ENCODE measurements at places on chromosomes 2 and 18.

GRCh38 chr2:223729781-223730180 lies 107.6 kb downstream of the AP1S3 start:
- DNase-seq, result no peak

GRCh38 chr18:55236150-55236931 lies 277.1 kb upstream of the CCDC68 start:
- DNase-seq, result no peak

DNA sequence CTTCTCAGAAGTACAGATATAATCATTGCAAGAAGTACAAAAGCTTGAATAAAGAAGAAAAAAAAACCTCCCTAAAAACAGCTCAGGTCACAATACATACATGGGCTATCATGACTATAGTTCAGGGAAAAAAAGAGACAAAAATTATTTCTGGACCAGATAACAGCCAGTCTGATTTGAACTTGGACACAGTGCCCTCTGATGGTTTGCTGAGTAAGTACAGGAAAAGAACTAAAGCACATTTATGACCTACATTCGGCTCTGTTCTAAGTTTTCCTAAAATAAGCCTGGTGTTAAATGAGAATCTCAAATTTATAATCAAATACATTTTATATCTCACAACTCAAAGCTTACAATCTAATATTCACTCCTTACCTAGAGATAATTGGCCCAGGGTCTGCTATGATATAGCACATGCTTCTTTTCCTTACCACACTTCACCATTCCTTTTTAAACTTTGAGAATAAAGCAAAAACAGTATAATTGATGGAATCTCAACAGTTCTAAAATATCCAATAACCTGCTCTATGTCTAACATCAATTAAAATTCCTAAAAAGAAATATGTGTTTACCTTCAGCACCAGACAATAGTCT lies 81.1 kb downstream of the RAPH1 start:
- no peak for DNase-seq

DNA sequence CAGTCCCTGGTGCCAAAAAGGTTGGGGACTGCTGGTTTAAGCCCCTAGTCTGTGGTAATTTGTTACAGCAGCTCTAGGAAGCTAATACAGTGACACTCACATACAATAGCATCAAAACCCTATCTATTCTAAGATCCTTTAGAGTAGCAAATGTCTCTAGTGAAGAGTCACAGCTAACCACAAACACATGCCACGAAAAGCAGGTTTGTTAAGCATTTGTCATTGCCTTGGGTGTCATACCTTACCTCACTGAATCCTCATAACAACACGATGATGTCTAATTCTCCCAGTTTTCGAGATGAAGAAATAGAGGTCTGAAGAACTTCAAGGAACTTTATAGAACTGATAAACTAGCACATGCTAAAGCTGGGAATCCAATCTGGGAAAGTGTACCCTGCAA lies 29.6 kb upstream of the RNF152 start:
- DNase-seq, result no peak

DNA sequence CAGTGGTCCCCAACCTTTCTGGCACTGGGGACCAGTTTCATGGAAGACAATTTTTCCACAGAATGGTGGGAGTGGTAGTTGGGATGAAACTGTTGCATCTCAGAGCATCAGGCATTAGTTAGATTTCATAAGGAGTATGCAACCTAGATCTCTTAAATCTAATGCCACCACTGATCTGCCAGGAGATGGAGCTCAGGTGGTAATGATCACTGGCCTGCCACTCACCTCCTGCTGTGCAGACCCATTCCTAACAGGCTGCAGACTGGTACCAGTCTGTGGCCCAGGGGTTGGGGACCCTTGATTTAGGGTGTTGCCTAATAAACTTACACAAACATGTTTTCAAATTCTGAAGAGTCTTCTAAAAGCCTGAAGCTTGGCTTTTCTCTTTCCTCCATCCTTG lies 261.3 kb downstream of the CDH19 start:
- no peak for DNase-seq

DNA sequence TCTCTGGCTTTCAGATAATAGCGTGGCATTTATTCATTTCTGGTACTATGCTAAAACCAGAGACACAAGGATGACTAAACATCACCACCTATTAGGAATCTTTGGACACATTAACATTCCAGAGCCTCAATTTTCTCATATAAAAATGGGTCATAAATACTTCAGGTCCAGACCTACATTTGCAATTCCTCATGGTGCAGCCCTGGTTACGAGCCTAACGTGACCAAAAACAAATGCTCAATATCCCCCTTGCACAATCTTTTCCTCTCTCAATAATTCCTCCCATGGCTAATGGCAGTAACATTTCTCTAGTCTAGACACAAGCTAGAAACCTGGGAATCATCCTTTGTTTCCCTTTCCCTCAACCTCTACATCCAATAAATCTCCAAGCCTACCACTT lies 112.8 kb upstream of the NABP1 start:
- DNase-seq, result no peak

DNA sequence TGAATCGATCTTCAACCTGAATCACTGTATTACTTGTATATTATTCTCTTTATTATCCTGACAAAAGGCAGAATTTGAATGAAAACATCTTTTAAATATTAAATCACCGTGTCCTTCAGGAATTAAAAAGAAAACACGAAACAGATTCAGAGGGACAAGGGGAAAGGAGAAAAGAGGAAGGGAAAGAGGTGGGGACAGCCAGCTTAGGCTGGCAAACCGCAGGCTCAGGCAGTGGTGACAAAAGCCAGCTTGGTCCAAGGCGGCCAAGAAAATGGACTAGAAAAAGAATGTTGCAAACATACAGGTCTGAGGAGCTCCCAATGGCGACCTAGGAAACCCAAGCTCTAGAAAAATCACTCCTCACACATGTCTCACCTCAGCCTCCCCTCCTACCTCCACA lies 6.8 kb downstream of the B4GALT6 start:
- no peak for DNase-seq

DNA sequence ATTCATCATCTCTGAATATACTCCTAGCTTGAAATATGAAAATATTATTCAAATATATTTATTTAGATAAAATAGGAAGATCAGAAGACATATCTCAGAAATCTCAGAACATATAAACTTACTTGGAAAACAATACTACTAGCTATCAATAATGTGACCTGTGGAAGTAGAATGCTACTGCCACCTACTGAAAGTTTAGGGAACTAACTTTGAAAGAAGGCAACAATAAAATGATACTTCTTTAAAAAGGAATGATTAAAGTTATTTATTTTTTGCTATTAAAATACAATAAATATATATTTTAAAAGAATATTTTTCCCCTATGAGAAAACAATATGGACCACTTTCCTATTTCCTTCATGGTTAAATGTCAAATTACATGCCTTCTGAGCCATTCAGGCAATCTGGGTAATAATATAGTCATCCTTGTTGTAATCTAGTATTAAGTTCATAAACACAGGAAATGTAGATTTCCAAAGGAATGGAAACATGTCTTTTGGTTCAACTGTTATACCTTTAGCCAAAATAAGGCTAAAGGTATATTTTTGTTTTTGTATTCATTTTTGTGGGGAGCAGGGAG lies 26.0 kb downstream of the ACADL start:
- DNase-seq, result no peak

GRCh38 chr18:61545281-61546245 lies 212.3 kb downstream of the CDH20 start:
- DNase-seq, result peak; percentile 42

GRCh38 chr2:105261061-105261460 lies 19.5 kb downstream of the GPR45 start:
- peak; percentile 65 for DNase-seq

- no peak for DNase-seq
Measured at GRCh38 chr2:83595926-83596325, 863.2 kb downstream of the SUCLG1 start.

- no peak for DNase-seq
Measured at GRCh38 chr2:171018522-171018921, 89.5 kb downstream of the GORASP2 start.

- DNase-seq, result no peak
Measured at GRCh38 chr2:19652811-19653210, 249.0 kb downstream of the TTC32 start.

DNA sequence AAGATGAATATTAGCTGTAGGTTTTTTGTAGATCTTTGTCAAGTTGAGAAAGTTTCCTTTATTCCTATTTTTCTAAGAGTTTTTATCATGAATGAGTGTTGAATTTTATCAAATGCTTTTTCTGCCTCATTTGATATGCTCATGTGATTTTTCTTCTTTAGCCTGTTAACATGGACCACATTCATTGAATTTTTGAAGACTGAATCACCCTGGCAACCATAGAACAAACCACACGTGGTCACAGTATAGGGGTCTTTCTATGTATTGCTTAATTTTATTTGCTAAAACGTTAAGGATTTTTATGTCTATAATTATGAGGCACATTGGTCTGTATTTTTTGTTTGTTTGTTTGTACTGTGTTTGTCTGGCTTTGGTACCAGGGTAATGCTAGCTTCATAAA lies 201.7 kb upstream of the CWC22 start:
- DNase-seq, result peak; percentile 1

DNA sequence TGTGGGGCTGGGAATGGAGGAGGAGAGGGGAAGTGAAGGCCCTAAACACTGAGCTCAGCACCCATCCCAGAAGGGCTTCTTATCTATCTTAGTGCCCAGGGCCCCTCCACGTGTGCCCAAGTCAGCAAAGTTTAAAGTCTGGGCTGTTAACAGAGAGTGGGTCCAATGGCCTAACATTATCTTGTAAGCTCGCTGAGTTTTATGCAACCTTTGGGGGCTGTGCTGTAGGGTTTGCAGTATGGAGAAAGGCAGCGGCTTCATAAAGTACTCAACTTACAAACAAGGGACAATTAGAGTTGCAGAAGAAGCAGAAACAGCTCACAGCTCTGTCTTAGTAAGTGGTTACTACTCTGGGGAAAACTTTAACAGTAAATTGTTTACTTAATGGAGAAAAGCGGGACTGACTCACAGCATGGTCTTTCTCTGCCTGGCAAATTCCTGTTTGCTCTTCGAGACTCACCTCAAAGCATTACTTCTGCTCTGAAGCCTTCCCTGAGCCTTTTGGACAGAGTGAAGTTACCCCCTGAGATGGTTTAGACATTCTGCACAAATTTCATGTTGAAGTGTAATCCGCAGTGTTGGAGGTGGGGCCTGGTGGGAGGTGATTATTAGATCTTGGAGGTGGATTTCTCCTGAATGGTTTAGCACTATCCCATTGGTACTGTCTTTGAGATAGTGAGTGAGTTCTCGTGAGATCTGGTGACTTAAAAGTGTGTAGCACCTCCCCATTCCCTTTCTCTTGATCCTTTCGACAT lies 9.0 kb downstream of the ENOSF1 start:
- peak; percentile 23 for DNase-seq

- DNase-seq, result no peak
Measured at GRCh38 chr2:107740300-107740699, 86.4 kb upstream of the RGPD4 start.

- DNase-seq, result no peak
Measured at GRCh38 chr2:192228685-192229084, 34.0 kb upstream of the TMEFF2 start.
